MCF 10A (cell line): ENCODE measurements at places on chromosomes 4 and X. TPM values are rescaled to one million over a fixed set of nuclear protein-coding genes. Genes with fewer than 3 reads are reported as not detected.
A peak's percentile ranks its signal among the peaks of the same experiment; 100 is the strongest.

Gene SH2D1A
- not detected in 2 replicates for total RNA-seq

Gene ANOS1
- 0.05 and 0.20 TPM in 2 replicates for total RNA-seq

Gene NDNF
- 0.42 TPM in 1 of 2 replicates, not detected in the other for total RNA-seq

- H3K4me3 ChIP-seq = no peak overlapping the region
- H3K27me3 ChIP-seq = no peaks in the 10 kb centered on the region
- H3K27ac ChIP-seq = no peak overlapping the region
- DNase-seq = peak; percentile 17
Observed at GRCh38 chrX:128460835-128461234, 408.6 kb upstream of the ACTRT1 start.

DNA sequence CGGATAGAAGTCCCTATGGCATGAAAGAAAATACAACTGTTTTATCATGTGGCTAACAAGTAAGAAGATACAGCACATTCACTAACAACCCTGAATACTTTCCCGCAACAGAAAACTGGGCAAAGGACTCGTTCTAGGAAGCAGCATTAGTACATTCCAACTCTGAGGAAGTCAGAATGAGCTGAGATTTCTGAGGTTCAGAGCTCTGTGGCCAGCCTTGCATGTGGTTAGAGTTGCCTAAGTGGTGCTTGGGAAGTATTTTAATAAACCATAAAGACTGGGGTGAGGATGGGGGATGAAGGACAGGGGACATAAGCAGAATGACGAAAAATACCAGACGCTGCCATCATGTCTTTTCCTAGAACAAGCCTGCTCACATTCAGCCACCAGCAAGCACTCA lies 82.2 kb downstream of the EFHC2 start:
- H3K36me3 ChIP-seq = no peaks in the 10 kb centered on the region
- no peak for DNase-seq
- no peak overlapping the region for H3K27ac ChIP-seq

DNA sequence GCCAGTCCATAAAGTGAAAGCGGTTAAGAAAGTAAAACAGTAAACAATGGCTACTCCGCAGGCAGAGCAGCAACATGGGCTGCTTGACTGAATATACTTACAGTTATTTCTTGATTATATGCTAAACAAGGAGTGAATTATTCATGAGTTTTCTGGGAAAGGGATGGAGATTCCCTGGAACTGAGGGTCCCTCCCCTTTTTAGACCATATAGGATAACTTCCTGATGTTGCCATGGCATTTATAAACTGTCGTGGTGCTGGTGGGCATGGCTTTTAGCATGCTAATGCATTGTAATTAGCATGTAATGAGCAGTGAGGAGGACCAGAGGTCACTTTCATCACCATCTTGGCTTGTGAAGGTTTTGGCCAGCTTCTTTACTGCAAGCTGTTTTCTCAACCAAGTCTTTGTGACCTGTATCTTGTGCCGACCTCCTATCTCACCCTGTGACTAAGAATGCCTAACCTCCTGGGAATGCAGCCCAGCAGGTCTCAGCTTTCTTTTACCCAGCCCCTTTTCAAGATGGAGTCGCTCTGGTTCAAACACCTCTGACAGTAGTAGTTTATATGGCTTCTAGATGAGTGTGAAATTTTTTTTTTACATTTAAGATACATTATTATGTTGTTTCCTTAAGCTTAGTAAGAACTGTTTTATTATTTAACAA lies 514.8 kb upstream of the TENM3 start:
- no peak for DNase-seq
- no peaks in the 10 kb centered on the region for H3K36me3 ChIP-seq
- no peaks in the 10 kb centered on the region for H3K27me3 ChIP-seq
- no peaks in the 10 kb centered on the region for H3K4me1 ChIP-seq
- H3K27ac ChIP-seq = no peak overlapping the region
- no peak overlapping the region for H3K4me3 ChIP-seq

DNA sequence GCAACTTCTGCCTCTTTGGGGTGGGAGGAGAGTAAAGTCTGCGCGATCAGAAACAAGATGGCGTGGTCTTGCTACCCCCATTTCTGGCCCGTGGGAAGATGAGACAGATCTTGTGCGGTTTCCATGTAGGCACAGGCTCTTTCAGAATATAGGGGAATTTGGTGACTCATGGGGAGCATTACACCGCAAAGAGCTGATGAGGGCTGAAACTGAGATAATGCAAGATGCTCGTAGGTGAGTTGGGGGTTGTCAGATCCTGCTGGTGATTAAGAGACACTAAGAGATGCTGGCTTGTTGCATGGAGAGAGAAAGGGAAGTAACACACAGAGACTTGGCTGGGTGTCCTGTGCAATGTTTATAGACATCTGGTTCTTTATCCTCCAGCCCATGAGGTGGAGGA lies 1.5 kb downstream of the EVC start:
- peak overlapping the region; percentile 79 for H3K27ac ChIP-seq
- H3K27me3 ChIP-seq = no peaks in the 10 kb centered on the region
- peak overlapping the region; percentile 74 for H3K4me3 ChIP-seq

DNA sequence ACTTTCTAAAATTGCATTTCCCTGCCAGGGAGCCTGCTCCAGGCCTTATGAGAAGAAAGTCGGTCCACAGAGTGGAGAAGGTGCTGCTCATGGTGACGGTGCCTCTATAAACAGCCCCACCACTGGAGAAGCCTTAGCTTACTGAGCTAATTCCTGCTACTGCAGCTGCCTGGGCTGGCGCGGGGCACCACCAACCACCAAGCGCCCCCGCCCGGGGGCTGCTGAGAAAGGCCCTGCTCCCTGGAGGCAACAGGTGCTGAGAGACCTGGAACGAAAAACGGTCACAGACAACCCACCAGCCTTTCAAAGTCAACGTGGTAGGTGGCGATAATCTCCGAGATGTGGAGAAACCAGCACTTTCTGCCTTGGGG lies 2.9 kb downstream of the HCFC1 start:
- H3K36me3 ChIP-seq = peaks cover 15% of the 10 kb centered on the region
- no peak for DNase-seq

DNA sequence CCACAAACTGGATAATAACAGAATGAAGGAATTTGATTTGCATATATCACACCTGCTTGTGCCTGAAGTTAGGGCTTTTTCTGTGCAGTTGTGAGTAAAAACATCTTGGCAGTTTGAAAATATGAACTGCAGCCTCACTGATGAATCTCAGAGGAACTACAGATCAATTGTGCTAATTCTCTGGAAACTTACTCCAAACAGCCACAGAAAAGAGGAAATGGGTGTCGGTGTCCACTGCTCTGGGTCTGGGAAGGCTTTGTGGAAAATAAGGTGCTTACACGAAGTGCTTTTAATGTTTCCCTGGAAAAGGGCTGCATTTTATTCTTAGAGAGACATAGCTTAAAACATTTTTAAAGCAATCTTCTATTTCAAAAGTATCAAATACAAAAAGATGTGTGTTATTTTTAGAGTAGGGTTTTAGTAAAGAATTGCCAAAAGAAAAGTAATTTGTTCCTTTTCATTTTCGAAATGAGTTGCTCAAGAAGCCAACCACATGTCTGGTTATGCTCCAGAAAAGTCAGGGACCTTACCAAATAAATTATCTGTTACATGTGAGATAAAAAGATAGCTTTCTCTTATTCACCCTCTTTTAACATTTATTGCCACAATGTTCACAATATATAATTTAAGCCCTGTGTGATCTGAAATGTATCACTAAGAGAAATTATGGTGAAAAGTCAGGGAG lies 240.1 kb downstream of the FRAS1 start:
- H3K27ac ChIP-seq = no peak overlapping the region
- H3K36me3 ChIP-seq = no peaks in the 10 kb centered on the region
- DNase-seq = no peak
- H3K4me3 ChIP-seq = no peak overlapping the region

DNA sequence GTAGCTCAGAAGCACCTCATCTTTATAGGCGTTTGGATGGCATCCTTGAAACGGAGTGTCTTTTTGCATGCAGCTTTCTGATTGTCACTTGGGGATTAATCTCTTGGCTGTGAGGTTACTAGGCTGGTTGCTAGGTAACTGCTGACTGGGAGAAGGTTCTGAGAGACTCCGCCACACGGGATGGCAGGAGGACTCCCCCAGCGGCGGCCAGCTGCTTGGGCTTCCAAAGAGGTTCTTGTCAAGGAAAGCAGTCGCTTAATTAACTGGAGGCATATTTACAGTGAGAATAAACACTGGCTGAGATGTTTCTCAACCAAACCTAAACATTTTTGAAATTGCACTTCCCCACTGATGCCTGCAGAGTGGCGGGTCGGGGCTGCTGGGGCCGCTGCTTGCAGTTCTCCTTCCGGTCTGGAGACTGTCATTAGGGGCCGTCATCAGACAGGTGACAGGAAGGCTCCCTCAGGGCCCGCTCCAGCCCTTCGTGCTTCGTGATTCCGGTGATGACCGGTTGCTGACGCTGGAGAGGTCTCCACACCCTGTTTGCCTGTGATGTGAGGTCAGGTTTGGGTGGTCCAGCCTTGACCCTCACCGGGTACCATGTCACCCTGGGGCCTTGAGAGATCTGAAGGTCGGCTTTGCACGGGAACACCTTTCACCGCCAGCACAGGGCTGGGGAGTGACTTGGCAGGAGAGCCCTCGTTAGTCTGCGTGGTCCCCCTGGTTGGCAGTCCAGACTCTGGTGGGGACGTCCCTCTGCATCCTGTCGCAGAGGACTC lies 9.1 kb downstream of the NSG1 start:
- H3K27me3 ChIP-seq = no peaks in the 10 kb centered on the region
- no peak for DNase-seq
- H3K4me1 ChIP-seq = peaks cover 20% of the 10 kb centered on the region
- no peaks in the 10 kb centered on the region for H3K36me3 ChIP-seq

- no peak overlapping the region for H3K4me3 ChIP-seq
- H3K36me3 ChIP-seq = no peaks in the 10 kb centered on the region
- no peak overlapping the region for H3K27ac ChIP-seq
- DNase-seq = no peak
- H3K4me1 ChIP-seq = peaks cover 6% of the 10 kb centered on the region
Observed at GRCh38 chrX:24301060-24301459, 12.8 kb downstream of the SUPT20HL2 start.

GRCh38 chrX:135112096-135112729 lies 8.1 kb downstream of the ETDB start:
- H3K36me3 ChIP-seq = no peaks in the 10 kb centered on the region
- DNase-seq = peak; percentile 49
- H3K4me1 ChIP-seq = no peaks in the 10 kb centered on the region
- no peak overlapping the region for H3K27ac ChIP-seq

DNA sequence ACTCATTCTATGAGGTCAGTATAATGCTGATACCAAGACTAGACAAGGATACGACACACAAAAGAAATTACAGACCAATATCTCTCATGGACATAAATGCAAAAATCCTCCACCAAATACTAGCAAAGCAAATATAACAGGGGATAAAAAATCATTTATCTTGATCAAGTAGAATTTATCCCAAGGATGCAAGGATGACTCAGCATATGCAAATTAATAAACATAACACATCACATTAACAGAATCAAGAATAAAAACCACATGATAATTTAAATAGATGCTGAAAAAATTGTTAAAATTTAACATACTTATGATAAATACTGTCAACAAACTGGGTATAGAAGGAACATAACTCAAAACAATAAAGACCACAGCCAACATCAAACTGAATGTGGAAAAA lies 69.4 kb upstream of the GABRA2 start:
- H3K27me3 ChIP-seq = no peaks in the 10 kb centered on the region
- no peaks in the 10 kb centered on the region for H3K4me1 ChIP-seq
- H3K27ac ChIP-seq = no peak overlapping the region
- DNase-seq = no peak
- H3K36me3 ChIP-seq = no peaks in the 10 kb centered on the region

DNA sequence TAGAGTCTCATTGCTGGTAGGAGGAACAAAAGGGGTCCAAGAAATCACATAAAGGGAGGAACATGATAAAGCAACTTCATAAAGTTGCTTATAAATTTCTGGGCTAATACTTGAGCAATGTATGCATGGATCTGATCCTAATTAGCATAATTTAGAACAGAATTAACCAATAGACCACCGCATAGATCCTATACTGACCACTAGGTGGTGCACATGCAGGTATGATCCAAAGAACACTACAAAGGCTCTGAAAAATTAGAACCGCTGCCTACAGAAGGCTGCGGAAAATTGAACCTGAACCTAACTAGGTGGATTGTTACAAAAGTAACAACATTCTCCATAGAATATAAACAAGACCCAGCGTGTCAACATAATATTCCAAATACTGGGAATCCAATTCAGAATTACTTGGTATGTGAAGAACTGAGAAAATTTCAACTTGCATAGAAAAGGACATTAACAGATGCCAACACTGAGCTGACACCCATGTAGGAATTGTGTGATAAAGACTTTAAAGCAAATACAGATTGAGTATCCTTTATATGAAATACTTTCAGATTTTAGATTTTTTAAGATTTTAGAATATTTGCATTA lies 23.3 kb downstream of the BRCC3 start:
- H3K36me3 ChIP-seq = peaks cover 37% of the 10 kb centered on the region
- no peak overlapping the region for H3K4me3 ChIP-seq
- no peaks in the 10 kb centered on the region for H3K4me1 ChIP-seq
- H3K27me3 ChIP-seq = peaks cover 14% of the 10 kb centered on the region
- H3K27ac ChIP-seq = no peak overlapping the region

DNA sequence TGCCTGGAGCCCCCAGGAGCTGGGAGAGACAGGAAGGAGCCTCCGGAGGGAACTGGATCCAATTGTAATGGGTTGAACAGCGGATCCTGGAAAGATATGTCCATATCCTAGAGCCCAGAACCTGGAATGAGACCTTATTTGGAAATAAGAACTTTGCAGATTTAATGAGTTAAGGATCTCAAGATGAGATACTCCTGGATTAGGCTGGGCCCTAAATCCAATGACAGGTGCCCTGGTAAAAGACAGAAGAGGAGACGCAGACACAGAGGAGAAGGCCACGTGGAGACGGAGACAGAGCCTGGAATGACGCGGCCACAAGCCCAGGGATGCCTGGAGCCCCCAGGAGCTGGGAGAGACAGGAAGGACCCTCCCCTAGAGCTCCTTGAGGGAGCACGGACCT lies 34.1 kb downstream of the P2RY8 start:
- peaks cover 5% of the 10 kb centered on the region for H3K36me3 ChIP-seq
- no peaks in the 10 kb centered on the region for H3K4me1 ChIP-seq
- H3K27ac ChIP-seq = no peak overlapping the region
- H3K4me3 ChIP-seq = no peak overlapping the region
- DNase-seq = no peak

DNA sequence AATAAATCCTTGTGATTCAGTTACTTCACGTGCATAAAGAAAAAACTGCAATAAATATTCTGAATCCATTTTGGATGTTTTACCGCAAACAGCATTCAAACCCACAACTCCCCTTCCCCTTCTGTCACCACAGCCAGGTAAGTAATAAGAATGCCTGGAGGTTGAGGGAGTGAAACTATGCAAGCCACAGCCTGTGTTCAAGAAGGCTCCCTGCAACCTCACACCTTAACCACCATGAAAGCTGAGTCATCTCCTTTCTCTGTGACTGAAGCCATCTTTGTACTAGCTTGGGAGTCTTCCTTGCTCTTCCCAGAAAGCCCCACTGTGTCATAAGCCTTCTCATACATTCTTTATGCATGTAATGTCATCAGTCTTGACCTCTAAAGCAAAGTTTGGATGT lies 297.0 kb upstream of the PUDP start:
- DNase-seq = peak; percentile 75
- H3K36me3 ChIP-seq = no peaks in the 10 kb centered on the region
- peaks cover 24% of the 10 kb centered on the region for H3K4me1 ChIP-seq
- no peaks in the 10 kb centered on the region for H3K27me3 ChIP-seq
- H3K27ac ChIP-seq = no peak overlapping the region

- H3K4me3 ChIP-seq = peak overlapping the region; percentile 53
- no peak overlapping the region for H3K27ac ChIP-seq
- peaks cover 15% of the 10 kb centered on the region for H3K27me3 ChIP-seq
- no peaks in the 10 kb centered on the region for H3K4me1 ChIP-seq
- no peaks in the 10 kb centered on the region for H3K36me3 ChIP-seq
- no peak for DNase-seq
Observed at GRCh38 chr4:42398871-42399331, 1.6 kb downstream of the SHISA3 start.
